Coronary artery (tissue), 2 donors: ENCODE measurements at places on chromosomes 7 and 10.

- DNase-seq: no peak
These were observed 56.0 kb downstream of the LGI1 start for GRCh38 chr10:93813507-93814465.

- DNase-seq: no peak
These were observed 15.1 kb downstream of the LSMEM1 start for GRCh38 chr7:112495810-112496462.

DNA sequence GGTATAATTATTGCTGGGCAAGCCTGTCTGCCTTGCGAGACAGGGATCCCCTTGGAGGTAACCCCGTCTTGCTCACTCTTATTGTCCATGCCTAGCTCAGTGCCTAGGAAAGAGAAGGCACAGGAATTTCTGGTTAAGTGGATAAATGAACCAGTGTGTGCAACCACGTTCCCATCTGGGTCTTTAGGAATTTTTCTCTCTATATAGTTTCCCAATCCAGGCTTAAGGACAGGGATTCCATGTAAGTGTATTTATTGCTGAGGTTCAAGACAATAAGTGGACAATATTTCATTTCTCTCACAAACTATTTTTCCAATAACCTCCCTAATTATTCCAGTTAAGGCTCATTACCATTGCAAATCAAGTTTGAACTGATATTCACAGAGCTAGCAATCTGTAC, 8.9 kb upstream of the ADAM12 start:
- no peak for DNase-seq

DNA sequence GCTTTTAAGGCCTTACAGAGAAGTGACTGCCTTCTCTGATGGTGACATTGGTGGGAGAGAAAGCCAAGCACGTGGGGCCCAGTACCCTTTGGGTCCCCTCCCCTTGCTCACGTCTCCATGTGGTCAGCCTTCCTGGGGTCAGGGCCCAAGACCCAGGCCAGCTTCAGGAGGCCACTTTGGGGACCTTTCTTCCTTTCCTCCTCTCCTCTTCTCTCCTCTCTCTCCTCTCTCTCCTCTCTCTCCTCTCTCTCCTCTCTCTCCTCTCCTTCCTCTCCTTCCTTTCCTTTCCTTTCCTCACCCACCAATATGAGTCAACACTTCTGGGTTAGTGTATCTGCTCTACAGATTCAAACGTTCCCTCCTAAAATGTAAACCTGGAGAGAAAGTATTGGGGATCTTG, 96.9 kb upstream of the AGK start:
- DNase-seq: no peak

DNA sequence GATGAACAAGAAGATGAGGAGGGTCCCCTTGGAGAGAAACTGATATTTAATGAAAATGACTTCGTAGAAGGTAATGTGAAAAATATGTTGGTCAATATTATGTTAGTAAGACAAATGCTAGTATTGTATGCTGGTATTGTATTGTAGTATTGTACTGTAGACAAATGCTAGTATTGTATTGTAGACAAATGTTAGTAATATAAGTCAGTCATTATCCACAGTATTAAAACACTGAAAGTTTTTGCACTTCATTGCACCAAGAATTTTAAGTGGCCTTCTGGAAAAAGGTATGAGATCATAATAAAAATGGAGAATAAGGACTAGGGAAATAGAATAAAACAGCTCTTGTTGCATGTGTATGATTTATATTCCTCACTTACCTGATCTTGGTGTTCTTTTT, 17.5 kb downstream of the CSGALNACT2 start:
- no peak for DNase-seq

DNA sequence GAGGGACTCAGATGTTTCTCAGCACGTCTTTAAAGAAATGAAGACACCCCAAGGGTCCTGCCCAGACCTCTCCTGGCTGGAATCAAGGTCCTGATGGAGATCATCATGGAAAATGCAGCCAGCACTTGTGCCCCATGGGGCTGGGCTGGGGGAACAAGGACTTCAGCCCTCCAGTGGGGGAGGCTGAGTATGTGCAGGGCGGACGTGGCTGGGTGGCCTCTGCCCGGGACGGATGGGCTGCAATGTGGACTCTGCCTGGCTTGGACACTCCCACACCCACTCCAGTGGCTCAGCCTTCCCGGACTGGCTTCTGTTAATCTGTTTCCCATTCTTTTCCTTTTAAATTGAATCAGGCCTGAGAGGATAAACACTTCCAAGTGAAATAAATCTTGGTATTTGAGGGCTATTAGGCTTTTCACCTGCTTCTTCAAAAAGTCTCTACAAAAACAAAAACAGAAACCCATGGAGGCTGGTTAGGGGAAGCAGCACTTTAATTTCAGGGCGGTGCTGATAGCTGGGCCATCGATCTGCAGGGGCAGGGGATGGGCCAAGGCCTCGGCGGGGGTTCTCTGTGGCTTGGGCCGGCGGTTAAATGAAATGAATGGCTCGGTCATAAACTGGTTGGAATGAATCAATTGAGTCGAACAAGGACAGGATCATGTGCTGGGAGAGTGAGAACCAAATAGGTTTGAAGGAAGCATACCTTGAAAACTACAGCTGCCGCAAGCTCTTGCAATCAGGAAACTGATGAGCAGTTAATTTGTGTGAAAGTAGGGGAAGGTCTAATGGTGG, 51.4 kb downstream of the ADARB2 start:
- no peak for DNase-seq

DNA sequence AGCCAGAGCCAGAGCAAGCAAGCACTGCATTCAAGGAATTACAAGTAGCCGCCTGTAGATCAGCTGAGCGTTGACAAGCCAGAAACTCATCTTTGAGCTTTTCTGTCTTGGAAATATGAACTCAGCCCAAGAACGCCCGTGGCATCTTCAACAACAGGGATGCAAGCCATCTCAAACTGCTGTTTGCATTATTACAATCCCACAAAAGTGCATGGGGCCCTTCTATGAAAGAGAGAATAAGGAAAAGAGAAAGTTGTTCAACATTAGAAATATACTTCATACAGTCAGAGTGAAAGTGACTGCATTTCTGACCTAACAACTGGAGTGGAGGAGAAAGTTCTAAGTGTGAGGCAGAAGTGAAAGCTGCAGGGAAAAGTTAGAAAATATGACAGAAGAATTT, 6.5 kb downstream of the SGCE start:
- DNase-seq: no peak

- no peak for DNase-seq
These were observed 131.3 kb downstream of the CDK14 start for GRCh38 chr7:90727412-90727811.

- DNase-seq: no peak
These were observed 3.7 kb downstream of the LAMTOR4 start for GRCh38 chr7:100152404-100152803.

DNA sequence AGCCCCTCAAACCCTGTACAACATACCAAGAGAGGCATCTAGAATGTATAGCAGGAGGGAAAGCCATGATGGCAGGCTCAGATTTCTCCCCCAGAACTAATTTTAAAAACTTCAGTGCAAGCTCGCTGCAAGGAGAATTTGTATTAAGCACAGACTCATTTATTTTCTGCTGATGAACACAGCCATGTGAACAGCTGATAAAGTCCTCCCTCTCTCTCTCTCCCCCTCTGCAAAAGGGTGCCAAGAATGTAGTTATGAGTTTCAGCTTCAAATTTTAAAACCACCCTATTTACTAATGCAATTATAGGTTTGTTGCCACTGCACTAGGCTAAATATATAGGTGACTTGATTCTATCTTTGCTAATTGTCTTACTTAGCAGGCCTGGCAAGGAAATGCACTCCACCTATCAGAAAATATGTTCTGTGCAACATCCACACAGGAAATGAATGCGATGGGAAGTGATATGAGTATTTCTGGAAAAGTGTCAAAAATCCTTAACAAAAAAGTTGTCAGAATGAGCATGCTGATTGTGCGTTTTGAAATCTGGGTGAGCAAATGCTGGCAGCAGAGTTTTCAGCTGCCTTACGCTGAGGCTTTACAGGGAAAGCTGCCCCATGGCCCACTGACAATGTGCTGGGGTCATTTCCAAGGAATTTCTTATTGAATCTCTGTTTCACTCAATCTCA, 43.4 kb upstream of the GHITM start:
- DNase-seq: no peak

- DNase-seq: no peak
These were observed 45.9 kb upstream of the TNRC18 start for GRCh38 chr7:5469375-5470166.

DNA sequence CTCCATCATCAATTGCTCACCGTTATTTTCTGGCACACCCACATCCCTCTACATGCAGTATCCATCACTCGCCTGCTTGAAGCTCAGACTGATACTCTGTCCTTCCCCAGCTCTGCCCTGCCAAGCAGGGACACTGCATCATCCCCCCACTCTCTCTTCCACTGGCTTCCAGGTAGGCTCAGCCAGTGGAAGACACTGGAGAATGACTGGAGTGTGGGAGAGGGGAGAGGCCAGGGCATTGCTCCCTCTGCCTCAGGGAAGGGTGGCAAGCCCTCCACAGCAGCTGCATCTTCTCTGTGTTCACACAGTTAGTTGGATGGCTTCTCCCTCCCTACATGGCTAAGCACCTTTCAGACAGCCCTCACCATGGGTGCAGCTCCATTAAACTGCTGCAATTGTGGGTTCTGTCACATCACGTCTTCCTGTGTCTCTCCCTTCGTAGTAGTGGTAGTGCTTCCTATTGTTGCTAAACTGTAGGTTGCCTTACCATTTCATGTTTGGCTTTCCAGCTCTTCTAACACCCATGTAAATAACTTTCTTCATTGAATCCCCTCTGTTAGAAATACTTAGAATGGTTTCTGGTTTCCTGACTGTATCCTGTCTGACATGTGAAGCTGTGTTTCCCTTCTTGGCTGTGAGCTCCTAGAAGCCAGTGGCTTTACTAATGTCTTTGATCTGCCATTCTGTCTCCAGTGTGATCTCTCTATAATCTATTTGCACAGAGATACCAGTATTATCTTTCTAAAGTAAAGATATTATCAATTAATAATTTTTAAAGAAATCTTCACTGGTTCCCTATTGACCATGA, 483.7 kb upstream of the LRRN3 start:
- DNase-seq: no peak

DNA sequence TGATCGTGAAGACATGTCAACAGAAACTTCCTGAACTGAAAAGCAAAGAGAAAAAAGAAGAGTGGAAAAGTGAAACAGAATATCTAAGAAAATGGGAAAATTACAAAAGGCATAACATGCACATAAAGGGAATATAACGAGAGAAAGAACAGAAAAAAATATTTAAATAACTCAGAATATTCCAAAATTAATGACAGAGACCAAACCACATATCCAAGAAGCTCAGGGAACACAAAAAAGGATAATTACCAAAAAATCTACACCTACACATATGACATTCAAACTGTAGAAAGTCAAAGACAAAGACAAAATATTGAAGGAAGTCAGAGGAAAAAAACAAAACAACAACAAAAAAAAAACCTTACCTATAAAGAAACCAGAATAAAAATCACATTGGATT, 105.5 kb downstream of the OR13A1 start:
- no peak for DNase-seq

GRCh38 chr10:128398118-128398517, 271.9 kb upstream of the MKI67 start:
- DNase-seq: no peak

GRCh38 chr10:76311752-76312636, 880.6 kb downstream of the LRMDA start:
- DNase-seq: no peak
